ENCODE measurements at places on chromosomes 5 and 9.

DNA sequence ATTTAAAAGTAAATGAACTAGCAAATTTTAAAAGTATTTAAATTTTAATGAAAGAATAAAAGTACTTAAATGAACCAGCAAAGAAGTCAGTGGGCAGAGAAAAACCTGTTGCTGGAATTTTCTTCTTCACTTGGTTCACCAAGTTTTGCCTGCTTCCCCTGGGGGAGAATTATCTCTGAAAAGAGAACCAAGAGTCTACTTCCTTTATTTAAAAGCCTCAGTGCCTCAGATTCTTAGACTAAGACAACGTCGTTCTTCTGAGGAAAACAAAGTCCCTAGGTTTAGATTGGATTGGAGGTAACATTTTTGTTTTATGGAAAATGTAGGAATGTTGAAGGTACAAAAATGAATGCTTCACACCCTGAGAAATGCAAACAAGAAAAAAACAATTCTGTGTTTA lies 7.4 kb upstream of the KLF4 start:
- no peak for DNase-seq

DNA sequence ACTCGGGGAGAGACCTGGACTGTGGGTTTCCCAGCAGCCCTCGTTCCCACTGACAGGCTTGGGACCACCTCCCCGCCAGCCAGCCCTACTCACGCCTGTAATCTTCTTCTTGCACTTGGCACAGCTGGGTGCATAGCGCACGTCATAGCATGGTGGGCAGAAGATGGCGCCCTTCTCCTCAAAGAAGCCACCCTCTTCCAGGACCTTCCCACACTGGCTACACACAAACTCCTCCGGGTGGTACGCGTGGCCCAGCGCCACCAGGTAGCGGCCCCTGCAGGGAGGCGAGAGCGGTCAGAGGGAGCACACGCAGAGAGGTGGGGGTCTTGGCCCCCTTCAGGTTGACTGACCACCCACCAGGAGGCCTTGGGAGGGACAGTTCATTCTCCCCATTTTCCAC lies 9.4 kb downstream of the PDLIM7 start:
- DNase-seq: no peak

- DNase-seq: no peak
Observed at GRCh38 chr5:127988146-127988760, 95.3 kb upstream of the SLC12A2 start.

DNA sequence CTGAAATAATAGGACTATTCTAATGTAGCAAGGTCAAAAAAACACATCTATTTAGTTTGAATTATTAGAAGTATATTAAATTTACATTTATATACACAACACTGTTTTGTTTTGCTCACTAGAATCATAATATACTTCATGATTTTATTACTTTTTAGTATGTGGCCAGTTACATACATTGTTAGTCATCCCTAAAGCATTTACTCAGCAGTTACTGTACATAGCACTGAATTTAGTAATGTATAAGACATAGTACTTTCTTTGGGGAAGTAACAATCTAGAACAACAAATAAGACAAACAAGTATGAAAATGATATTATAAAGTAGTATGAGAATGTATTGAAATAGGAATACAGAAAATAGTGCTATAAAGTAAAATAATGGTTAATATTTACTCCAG lies 28.2 kb downstream of the ERCC8 start:
- no peak for DNase-seq

DNA sequence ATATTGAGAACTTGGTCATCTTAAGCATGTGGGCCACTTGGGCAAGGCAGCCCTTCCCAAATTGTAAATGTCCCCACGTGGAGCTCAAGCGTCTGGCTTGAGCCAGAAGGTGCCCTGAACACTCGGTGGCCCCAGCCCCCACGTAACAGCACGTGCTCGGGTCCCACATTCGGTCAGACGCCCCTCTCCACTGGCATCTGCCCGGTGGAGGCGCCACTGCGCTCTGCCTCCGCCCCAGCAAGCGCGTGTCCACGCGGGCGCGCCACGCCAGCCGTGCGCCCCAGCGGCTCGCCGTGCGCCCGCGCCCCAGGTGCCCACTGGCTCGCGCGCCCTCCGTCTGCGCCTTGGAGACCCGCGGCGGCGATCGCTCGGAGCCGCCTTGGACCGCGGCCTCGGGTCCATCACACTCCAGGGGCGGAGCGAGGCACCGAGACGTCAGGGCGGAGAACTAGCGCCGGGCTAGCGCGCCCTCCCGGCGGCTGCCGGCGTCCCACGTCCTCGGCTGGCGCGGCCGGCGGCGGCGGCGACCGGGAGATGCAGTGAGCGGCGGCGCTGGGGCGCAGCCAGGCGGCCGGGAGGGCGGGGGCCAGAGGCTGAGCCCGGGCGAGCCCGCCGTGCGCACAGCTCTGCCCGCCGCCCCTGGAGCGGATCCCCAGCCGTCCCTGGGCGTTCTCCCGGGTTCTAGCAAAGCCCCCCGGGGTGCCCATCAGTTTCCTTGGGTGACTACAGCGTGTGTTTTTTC lies at the start of gene PALM2AKAP2:
Gene PALM2AKAP2, plus strand, starts transcription at position 488 of the 742 bp plus-strand sequence. CDS start 291 bp downstream, outside the sequence.
- peak; percentile 6 for DNase-seq

DNA sequence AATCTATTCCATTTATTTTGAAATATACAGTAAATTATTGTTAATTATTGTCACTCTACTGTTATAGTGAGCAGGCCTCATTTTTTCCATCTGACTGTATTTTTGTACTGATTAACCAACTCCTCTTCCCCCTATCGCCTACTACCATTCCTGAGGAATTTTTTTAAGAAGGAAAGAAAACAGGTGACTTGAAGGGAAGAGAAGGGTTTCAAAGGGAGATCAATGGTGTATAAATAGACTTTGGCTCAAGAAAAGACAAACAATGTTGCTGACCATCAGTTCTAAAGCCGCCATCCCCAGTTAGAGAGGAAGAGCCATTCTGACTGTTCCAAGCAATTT lies 69.7 kb downstream of the BAAT start:
- DNase-seq: no peak

- DNase-seq: no peak
Observed at GRCh38 chr5:180046656-180047055, 24.9 kb downstream of the RNF130 start.

DNA sequence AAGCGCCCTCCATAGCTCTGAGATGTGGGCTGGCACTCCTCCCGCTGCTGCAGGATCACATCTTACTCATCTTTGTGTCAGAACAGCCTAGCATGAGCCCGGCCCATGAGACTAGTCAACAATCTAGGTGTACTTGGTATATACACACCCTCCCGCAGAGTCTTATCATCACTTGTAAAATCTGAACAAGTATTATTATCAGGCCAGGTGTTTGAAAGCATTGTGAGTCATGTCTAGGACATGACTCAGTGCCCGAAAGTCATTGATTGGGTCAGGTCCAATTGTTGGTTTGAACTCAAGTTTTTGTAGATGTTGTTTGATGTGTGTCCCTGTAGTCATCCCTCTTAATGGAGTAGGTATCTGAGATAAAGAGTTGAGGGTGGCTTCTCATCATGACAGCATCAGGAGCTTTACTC lies 108.7 kb downstream of the CFAP90 start:
- DNase-seq: no peak

DNA sequence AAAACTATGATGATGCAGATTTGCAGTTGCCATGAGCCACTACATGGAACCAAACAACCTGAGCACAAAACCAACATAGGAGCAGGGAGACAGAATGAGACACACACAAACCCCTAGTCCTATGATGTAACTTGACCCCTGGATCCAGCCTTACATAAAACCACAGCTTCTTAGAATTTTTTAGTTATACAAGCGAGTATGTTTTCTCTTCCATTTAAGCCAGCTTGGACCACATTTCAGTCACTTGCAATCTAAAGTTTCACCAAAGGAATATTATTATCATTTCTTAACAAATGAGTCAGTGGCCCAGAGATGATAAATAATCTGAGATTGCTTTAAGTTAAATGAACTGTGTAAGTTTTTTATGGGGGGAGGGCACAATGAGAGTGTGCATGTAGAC lies 6.8 kb downstream of the SPOCK1 start:
- no peak for DNase-seq

DNA sequence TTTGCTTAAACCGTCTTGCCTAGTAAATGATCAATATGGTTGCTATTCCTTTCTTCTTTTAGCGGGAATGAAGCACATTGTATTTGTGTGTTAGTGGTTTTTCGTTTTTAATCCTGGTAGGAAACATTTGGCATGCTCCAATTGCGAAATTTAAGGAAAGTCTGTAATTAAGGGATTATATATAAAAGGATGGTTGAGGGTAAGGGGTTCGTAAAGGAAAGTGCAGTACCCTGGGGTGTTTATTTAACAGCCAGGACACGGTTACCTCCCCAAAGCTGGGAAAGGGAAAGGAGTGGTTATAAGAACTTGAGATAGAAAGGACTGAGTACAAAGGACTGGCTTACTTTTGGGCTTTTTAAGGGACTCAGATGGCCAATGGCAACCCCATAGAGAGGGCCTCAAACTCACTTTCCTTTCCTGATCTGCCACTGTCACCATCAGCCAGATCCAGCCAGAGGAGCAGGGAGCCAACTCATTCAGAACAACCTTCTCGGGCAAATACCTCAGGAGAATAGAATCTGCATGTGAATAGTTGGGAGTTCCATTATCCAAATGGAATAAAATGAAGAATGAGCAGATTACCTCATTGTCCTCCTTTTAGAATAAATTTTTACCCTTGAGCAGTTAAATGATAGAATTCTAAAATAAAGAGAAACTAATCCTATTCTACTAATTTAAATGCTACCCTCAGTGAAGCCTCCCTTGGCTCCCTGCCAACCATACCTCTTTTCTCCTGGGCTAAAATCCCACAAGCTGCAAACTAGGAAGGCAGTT lies 117.7 kb downstream of the SNCAIP start:
- no peak for DNase-seq

DNA sequence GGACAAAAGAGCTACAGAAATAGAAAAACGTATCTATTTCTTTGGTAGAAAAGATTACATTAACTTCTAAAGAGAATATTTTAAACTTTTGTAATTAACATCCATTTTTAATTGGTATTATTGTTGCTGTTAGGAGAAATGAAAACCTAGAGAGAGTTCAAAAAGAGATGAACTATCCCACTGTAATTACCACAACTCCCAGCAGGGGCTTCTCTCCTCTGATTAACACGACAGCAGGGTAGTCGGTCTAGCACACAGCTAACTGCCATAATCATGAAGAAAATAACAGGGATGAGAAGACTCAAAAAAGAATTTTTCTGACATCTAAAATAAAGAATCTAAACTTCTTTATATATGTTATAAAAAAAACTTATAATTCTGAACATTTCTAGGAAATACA lies 86.2 kb upstream of the CDH9 start:
- no peak for DNase-seq

GRCh38 chr9:123876750-123877149 lies 53.2 kb downstream of the DENND1A start:
- DNase-seq: no peak

GRCh38 chr5:143557061-143557818 lies 153.8 kb upstream of the NR3C1 start:
- no peak for DNase-seq

DNA sequence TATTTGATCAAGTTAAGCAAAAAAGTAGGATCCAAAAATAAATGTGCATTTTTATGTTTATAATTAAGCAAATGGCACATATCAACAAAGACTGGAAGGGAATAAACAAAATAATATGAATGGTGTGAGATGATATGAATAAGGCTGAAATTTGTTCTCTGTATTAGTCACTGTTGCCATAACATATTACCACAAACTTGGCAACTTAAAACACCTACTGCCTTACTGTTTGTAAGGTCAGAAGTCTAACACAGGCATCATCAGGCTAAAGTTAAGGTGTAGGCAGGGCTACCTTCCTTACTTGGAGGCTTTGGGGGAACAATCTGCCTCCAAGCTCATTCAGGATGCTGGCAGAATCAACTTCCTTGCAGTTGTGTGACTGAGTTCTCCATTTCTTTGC lies 19.3 kb downstream of the PGGT1B start:
- no peak for DNase-seq

DNA sequence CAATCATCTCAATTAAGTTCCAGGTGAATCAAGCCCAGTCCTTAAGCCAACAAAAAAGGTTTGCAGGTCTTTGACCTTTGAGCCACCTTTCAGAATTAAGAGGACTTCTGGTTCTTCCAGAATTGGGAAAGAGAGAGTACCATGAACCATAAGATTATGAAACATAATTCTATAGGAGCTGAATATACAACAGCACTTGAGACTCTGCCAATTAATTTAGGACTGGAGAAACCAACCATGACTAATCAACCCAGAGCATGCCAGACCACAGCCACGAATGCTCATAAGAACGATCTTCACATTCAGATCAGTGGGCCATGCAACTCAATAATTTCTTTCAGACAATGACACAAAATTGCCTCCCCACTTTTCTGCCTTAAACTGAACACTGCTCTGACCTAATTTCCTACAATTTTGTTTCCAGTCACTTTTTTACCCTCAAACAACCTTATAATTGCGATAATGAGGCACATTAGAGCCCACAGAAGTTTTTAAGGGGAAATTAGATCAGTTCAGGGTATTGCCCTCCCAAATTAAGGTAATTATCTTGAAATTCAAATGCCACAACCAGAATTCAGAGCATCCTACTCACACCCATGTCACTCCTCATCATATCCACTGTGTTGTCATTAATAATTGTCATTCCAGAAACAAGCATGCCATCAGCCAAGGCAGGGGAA lies 213.4 kb downstream of the ATPSCKMT start:
- DNase-seq: no peak

DNA sequence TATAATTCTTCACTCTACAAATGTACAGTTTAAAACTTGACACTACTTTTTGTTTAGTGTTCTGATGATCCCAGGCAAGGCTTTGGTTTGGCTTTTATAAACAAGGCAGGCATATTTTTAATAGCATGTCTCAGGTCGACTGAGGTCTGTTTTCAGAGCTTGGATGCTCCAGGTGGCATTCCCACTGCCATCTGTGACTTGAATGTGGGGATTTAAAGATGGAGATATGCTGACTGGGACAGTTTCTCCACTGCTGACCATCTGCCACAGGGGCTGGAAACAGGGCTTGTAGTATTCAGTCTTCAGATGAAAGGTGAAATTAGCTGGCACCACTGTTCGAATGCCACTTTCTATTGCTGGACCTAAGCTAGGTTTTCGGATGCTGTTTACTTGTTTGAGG lies 1266.2 kb upstream of the CDH18 start:
- DNase-seq: no peak

- no peak for DNase-seq
Observed at GRCh38 chr9:76415731-76416130, 21.5 kb upstream of the RFK start.

GRCh38 chr9:19517202-19517942 lies 108.6 kb downstream of the ACER2 start:
- DNase-seq: peak; percentile 40

GRCh38 chr5:113043491-113043931 lies 66.9 kb downstream of the DCP2 start:
- DNase-seq: peak; percentile 34

- no peak for DNase-seq
Observed at GRCh38 chr5:16894236-16895057, 41.6 kb downstream of the MYO10 start.

DNA sequence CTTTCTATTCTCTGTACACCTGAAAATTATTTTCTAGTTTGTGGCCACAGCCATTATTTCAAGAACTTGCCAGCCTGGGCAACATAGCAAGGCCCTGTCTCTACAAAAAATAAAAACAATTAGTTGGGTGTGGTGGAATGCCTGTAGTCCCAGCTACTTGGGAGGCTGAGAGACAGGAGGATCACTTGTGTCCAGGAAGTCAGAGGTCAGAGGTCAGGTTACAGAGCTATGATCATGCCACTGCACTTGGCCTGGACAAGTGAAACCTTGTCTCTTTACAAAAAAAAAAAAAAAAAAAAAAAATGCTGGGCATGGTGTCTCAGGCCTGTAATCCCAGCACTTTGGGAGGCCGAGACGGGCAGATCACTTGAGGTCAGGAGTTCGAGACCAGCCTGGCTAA lies 58.3 kb downstream of the HMGCR start:
- no peak for DNase-seq

GRCh38 chr9:2939368-2939767 lies 95.5 kb upstream of the PUM3 start:
- DNase-seq: no peak

Measured in activated CD4-positive, alpha-beta T cell treated with anti-CD3 and anti-CD28 coated beads for 48 hours (primary cell).